ENCODE measurements at places on chromosomes 16 and 17. TPM values are rescaled to one million over a fixed set of nuclear protein-coding genes. Genes with fewer than 3 reads are reported as not detected.

GRCh38 chr16:72255786-72256185, 83.8 kb upstream of the PMFBP1 start:
- DNase-seq: no peak
- no peak overlapping the region for H3K4me3 ChIP-seq
- H3K4me1 ChIP-seq: no peaks in the 10 kb centered on the region
- no peak overlapping the region for H3K27ac ChIP-seq

DNA sequence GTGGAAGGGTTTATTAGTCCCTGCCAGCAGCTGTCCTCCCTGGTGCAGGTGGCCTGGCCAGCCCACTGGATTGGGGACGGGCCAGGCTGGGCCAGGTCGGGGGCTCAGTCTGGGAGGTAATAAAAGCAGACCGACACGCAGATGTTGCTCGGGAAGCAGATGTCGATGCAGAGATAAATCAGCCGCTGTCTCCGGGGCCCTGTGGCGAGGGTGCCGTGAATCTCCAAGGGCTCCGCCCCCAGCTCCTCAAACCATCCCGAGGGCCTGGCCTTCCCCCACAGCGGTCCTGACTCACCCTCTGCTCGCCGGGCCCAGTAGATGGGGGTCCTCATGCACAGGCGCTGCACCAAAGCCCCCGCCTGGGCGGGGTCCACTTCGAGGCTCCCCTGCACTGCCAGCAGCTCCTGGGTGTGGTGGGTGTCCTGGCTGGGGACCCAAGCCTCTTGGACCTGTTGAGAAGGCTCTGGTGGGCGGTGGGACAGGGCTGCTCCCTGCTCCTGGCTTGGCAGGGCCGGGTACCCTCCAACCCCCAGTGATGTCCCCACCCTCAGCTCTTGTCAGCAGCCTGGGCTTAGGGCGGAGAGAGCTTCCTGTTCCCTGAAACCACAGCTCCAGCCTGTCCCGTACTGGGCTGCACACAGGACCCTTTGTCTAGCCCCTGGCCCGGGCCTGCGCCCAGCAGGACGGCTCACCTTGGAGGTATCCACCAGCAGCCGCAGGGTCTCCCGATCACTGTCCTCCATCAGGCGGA, 1.2 kb downstream of the BRICD5 start:
- H3K27ac ChIP-seq: no peak overlapping the region
- H3K27me3 ChIP-seq: no peaks in the 10 kb centered on the region
- peaks cover 66% of the 10 kb centered on the region for H3K4me1 ChIP-seq
- no peak overlapping the region for H3K4me3 ChIP-seq

- DNase-seq: peak; percentile 74
- H3K4me1 ChIP-seq: peaks cover 77% of the 10 kb centered on the region
- no peaks in the 10 kb centered on the region for H3K36me3 ChIP-seq
- H3K27ac ChIP-seq: peak within 1 kb of the TSS; percentile 96
- H3K27me3 ChIP-seq: no peaks in the 10 kb centered on the region
Measured at GRCh38 chr17:7479213-7480088, at the start of gene ZBTB4. ZBTB4 (minus strand) TSS chr17:7479631; CDS start chr17:7466801, 12,830 bp downstream.

DNA sequence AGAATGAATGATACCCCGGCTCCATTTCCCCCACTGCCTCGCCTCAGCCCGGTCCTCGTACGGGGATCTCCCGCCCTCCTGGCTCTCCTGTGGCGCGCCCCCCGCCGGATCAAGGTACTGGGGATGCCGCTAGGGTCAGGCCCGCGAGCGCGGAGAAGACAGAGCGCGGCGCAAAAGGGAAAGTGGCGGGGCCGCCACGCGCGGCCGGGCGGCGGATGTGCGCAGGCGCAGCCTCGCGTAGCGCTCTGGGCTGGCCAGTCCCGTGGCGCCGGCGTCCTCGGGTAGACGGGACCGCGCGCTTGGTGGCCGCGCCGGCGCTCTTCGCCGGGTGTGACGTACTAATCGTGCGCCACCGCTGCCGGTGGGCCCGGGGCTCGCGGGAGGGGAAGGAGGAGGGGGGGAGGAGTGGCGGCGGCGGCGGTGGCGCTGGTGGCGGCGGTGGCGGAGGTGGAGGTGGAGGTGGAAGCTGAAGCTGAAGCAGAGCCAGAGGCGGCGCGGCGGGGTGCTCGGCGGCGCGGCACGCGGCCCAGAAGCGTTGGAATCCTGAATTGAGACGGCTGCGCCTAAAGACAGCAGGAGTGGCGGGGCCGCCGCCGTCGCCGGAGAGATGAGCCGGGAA, at the start of gene SENP3:
SENP3 (plus strand) TSS at position 331 of the 619 bp plus-strand sequence. CDS start 1,158 bp downstream, outside the sequence.
- peak within 1 kb of the TSS; percentile 98 for H3K27ac ChIP-seq
- peak; percentile 97 for DNase-seq
- peaks cover 41% of the 10 kb centered on the region for H3K36me3 ChIP-seq
- H3K4me1 ChIP-seq: peaks cover 56% of the 10 kb centered on the region
- peak within 1 kb of the TSS; percentile 83 for H3K4me3 ChIP-seq

DNA sequence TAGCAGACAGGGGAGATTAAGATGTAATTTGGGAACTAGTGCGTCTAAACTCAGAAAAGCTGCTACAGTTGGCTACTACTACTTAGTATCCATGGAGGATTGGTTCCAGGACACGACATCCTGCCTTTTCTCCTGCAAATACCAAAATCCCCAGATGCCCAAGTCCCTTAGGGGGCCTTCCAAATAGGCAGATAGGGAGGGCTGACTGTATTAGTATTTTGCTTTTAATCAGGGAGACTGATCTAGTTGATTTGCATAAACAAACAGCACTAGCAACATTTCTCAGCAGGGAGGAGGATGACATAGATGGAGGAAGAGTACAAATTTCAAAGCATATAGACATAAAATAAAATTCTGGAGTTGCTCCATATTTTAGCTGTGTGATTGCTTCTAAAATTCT, 621.6 kb upstream of the GOT2 start:
- H3K4me3 ChIP-seq: no peak overlapping the region
- no peaks in the 10 kb centered on the region for H3K4me1 ChIP-seq

DNA sequence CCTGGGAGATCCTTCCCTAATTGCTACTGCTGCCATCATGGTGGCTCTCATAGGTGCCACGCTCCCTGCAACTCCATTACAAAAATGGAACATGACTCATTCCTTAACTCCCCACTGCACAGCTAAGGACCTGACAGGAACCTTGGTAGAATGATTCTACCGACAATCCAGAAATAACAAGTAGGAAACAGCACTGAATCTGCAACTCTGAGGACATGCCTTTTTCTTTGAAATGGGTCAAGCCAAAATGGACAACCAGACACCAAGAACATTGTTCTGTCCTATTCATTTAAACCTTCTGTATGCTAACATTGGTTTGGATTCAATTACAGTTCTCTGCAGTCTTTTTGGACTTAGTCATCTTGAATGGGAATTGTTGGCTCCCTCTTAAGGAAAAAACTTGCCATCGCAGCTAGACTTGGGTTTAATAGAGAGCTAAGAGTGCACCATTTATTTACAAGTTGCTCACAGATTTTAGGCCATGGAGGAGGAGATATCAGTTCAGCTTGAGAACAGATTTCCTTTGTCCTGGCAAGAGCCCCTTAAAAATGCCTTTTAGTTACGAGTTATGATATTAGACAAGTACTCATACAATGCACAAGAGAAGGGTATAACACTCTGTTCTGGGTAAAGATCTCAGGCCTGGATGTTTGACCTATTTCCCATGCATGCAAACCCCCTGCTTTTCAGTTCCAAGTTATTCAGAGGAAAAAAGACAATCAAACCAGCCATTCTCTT, 20.9 kb upstream of the NSRP1 start:
- peaks cover 5% of the 10 kb centered on the region for H3K4me1 ChIP-seq
- H3K4me3 ChIP-seq: no peak overlapping the region
- H3K27ac ChIP-seq: no peak overlapping the region
- no peaks in the 10 kb centered on the region for H3K27me3 ChIP-seq

DNA sequence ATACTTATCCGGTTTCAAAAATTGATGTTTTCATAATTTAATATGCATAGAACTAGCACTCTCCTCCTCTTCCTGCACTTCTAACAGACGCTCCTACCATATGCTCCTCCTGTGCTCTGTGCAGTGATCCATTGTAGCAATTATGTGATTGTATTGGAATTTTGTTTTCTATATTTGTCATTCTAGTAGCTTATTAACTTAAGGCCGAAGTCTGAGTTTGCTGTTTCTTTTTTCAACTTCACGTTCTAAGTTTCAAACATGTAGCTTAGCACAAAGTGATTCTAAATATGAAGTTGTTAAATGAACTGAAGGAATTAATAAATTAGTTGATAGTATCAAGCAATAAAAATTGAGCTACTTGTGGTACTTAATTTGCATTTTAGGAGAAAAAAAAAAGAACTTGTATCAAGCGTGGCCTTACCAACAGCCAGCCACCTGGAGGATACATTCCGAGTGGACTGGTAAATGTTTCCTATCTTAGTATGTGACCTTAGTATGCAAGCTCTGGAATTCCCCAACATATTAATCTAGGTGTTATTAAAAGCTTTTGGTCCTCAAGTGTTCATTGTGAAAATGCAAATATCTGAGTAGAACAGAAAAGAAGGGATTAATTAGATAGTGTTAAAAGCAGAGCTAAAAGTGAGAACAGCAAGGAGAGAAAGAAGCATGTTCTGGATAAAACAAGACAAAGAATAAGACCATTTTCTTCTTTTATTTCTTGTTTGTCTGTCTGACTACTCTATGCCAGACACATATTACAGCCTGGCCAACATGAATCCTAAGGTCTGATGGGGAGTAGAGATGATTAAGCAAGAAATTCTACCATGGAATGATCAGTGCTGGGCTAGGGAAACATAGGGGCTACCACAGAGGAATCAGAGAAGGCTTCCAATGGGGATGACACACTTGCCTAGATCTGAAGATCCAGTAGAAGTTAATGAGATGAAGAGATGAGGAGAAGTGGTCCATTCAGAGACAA, 290.4 kb upstream of the MON1B start:
- no peak overlapping the region for H3K27ac ChIP-seq
- H3K36me3 ChIP-seq: no peaks in the 10 kb centered on the region
- H3K4me3 ChIP-seq: no peak overlapping the region

DNA sequence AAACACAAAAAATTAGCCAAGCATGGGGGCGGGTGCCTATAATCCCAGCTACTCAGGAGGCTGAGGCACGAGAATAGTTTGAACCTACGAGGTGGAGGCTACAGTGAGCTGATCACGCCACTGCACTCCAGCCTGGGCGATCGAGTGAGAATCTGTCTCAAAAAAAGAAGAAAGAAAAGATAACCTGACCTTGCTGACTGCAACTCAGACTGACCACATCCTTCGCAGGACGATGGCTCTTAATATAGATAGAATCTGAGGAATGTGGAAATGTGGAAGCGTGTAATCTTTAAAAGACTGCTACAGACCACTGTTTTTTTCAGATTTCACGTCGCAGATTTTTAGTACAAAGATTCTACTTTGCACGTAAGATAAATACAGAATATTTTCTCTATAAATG, 37.8 kb downstream of the KLHDC4 start:
- no peak overlapping the region for H3K4me3 ChIP-seq
- H3K4me1 ChIP-seq: peaks cover 8% of the 10 kb centered on the region
- peaks cover 30% of the 10 kb centered on the region for H3K36me3 ChIP-seq
- no peaks in the 10 kb centered on the region for H3K27me3 ChIP-seq

DNA sequence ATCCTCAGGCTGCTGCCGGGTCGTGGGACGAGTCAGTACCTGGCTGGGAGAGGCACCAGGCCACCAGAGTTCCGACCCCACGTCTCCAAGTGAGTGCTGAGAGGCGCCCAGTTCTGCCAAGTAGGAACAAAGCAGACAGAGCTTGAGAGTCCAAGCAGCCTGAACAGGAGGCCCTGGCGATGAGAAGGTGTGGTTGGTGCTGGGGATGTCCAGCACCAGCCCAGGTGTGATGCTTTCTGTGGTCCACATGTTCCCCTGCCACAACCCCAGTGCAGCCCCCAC, 10.8 kb downstream of the TAX1BP3 start:
- H3K4me1 ChIP-seq: peaks cover 24% of the 10 kb centered on the region
- H3K27ac ChIP-seq: no peak overlapping the region
- no peaks in the 10 kb centered on the region for H3K27me3 ChIP-seq
- DNase-seq: no peak
- no peak overlapping the region for H3K4me3 ChIP-seq

DNA sequence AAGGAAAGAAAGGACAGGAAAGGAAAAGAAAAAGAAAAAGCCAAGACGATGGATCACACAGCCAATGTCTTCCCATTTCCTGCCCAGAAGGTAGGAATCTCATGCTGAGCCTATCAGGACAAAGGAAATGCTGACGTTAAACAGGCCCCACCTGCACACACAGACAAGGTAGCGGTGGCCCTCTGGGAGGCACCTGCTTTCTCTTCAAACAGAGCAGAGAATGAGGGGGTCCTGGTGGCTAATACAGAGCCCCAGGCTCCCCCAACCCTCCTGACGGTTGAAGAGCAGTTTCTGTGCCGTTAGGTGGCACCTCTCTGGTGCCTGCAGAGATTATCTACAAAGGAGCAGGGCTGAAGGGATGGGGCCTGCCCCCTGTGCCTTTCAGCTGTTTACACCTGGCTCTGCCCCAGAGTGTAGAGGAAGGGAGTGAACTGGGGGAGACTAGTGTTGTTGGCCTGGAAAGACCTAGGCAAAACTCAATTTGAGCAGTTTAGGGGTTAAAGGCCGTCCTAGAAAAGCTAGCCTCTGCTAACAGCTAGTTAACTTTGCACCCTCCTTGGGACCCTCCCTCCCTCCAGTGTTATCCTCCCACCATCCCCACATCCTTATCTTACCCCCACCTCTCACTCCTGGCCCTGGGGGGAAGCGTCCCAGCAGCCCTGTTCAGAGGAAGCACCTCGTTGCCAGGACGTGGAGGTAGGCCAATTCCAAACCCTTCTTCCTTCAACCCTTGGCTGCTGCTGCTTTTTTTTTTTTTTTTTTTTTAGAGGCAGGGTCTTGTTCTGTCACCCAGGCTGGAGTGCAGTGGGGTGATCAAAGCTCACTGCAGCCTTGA, 56.3 kb downstream of the ARHGAP27 start:
- peaks cover 31% of the 10 kb centered on the region for H3K4me1 ChIP-seq
- H3K27ac ChIP-seq: no peak overlapping the region
- no peak for DNase-seq
- peaks cover 3% of the 10 kb centered on the region for H3K27me3 ChIP-seq
- H3K4me3 ChIP-seq: no peak overlapping the region

DNA sequence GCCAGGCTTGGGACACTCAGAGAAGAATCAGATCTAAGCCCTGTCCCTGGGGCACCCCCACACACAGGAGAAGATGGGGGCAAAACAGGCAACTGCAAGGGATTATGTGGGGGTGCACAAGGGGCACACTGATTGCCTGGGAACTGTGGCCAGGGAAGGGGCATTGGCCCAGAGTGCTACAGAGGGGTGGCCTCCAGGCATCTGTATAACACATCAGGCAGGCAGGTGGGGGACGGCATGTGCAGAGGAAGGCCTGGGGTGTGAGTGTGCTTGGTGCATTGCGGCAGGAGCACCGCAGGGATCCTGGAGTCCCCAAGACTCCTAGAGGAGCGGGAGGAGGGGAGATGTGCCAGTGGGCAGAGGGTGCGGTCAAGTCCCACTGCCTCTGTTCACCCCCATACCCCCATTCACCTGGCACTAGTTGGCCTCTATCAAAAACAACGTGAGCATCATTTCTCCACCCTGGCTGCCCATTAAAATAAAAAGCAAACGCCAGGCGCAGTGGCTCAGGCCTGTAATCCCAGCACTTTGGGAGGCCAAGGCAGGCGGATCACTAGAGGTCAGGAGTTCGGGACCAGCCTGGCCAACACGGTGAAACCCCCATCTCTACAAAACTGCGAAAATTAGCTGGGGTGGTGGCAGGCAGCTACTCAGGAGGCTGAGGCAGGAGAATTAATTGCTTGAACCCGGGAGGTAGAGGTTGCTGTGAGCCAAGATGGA, 41.5 kb downstream of the C16orf82 start:
- no peaks in the 10 kb centered on the region for H3K27me3 ChIP-seq
- peaks cover 10% of the 10 kb centered on the region for H3K4me1 ChIP-seq
- no peak overlapping the region for H3K4me3 ChIP-seq

- no peak overlapping the region for H3K4me3 ChIP-seq
- no peaks in the 10 kb centered on the region for H3K27me3 ChIP-seq
- DNase-seq: peak; percentile 49
- no peak overlapping the region for H3K27ac ChIP-seq
- peaks cover 43% of the 10 kb centered on the region for H3K4me1 ChIP-seq
Measured at GRCh38 chr16:872436-873242, 72.1 kb upstream of the GNG13 start.

CLEC3A gene
- not detected for polyA plus RNA-seq

CLEC19A gene
- polyA plus RNA-seq: not detected

SEPTIN12 gene
- polyA plus RNA-seq: not detected
